Stimulated activated CD4-positive, alpha-beta T cell treated with anti-CD3 and anti-CD28 coated beads, Interleukin-15, amount 100 ng/mL, for 1 hour (primary cell): ENCODE measurements at places on chromosomes 6 and 20.

DNA sequence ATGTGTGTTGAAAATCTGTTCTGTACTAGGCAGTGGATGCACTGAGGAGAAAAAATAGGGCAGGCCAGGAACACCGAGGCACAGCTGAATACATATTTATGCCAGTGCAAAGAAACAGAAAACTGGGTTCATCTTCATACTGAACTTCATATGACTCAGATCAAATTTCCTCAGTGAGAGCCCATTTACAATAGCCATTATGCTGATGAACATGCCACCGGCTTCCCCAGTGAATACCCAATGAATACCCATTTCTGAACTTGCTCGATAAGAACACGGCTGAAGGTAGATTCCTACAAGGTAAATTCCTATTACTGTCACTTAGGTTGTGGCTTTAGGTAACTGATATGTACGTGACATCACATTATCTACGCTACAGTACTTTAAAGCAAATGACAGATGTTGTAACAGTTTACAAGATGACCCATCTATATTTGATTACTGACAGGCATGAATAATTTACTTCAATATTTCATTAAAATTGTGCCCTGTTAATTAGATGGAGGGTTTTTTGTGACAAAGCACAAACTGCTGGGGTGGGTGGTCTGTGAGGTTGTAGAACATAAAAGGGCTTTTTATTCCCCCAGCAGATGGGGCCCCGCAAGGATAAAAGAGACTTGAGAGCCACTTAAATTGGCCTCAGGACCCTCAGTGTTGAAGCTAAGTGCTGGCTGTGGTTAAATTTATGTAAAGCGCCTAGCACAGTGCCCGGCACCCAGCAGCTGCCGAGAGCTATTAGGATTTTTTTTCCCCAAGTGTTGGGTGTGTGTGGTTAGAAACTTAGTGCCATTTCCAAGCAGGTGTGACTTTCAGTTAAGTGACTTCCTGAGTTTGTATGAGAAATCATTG is 264.5 kb downstream of the CD83 start:
- no peak for DNase-seq

GRCh38 chr6:44285552-44286284 is 15.5 kb downstream of the TMEM151B start:
- no peak for DNase-seq

GRCh38 chr6:35084041-35084491 is 57.1 kb downstream of the TCP11 start:
- DNase-seq, result no peak

DNA sequence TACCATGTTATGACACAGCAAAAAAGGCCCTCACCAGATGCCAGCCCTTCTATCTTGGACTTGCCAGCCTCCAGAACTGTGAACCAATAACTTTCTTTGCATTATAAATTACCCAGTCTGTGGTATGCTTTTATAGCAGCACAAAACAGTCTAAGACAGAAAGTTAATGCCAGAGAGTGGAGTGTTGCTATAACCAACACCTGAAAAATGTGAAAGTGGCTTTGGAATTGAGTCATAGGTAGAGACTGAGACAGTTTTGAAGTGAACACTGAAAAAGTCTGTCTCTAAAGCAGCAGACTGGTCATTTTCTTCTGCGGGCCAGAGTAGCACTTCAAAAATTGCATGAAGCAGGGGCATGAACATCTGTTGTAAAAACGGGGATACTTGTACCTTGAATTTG is 28.0 kb upstream of the ASIP start:
- no peak for DNase-seq

GRCh38 chr6:44339763-44340625 is 2.5 kb upstream of the SPATS1 start:
- DNase-seq, result no peak

- no peak for DNase-seq
Observed at GRCh38 chr6:34657037-34657306, 39.6 kb downstream of the ILRUN start.

GRCh38 chr6:80460257-80460865 is 353.9 kb downstream of the BCKDHB start:
- no peak for DNase-seq

- no peak for DNase-seq
Observed at GRCh38 chr6:133764008-133764753, 124.7 kb upstream of the TCF21 start.

DNA sequence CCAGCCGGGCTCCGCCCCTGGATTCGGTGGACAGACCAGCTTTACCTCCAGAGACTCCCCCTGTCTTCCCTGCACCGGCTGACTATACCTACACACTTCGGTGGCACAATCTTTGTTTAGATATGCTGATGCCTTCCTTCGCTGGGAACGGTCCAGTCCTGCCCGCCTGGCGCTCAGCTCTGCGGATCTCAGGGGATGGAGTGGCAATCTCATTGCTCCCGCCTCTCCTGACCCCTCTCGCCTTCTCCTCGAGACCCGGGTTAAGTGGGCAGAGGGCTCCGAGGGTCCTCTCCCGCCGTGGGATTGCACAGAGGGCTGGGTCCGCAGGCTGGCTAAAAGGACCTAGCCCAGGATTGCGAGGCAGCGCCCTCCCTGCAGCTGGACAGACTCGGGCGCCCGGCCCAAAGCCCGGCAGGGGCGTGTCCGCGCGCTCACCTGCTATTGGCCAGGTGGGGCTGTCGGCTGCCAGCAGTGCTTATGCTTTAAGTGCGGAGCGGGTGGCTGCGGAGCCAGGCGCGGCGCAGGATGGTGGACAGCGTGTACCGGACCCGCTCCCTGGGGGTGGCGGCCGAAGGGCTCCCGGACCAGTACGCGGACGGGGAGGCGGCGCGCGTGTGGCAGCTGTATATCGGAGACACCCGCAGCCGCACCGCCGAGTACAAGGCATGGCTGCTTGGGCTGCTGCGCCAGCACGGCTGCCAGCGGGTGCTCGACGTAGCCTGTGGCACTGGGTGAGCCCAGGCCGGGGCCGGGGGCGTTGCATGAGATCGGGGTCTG is at the start of gene GNMT:
Gene GNMT, plus strand, starts transcription at position 512 of the 777 bp plus-strand sequence. Its CDS starts 14 bp downstream, at position 526.
- DNase-seq, result no peak

DNA sequence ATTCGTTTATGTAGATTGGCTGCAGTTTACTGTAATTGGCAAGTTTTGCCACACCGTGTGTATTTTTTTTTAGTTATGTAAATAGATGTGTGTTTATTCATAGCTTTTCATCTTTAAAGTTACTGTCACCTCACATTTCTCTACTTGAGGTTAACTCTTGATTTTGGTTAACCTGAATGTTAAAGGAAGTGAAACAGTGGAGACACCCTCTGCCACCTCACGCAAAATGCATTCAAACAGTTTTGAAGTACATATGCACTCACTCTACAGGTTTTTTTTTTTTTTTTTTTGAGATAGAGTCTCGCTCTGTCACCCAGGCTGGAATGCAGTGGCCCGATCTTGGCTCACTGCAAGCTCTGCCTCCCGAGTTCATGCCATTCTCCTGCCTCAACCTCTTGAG is 17.7 kb downstream of the OR2A4 start:
- DNase-seq, result no peak

DNA sequence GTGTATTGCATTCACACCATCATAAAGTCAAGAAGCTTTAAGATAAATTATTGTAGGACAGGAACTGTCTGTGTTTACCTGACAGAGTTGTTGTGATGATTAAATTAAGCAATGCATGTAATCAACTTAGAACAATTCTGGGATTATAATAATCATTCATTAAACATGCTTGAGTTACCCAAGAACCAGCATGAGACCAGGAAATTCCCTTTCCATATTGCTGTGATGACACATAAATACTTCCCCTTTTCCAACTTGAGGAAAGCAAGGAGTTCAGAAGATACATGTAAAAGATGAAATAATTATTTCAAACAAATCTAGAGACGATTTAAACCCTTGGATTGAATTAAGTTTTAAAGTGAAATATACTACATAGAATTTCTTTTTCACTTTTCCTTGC is 404.4 kb downstream of the GJA1 start:
- no peak for DNase-seq

GRCh38 chr6:15952231-15953151 is 176.4 kb upstream of the MYLIP start:
- no peak for DNase-seq

DNA sequence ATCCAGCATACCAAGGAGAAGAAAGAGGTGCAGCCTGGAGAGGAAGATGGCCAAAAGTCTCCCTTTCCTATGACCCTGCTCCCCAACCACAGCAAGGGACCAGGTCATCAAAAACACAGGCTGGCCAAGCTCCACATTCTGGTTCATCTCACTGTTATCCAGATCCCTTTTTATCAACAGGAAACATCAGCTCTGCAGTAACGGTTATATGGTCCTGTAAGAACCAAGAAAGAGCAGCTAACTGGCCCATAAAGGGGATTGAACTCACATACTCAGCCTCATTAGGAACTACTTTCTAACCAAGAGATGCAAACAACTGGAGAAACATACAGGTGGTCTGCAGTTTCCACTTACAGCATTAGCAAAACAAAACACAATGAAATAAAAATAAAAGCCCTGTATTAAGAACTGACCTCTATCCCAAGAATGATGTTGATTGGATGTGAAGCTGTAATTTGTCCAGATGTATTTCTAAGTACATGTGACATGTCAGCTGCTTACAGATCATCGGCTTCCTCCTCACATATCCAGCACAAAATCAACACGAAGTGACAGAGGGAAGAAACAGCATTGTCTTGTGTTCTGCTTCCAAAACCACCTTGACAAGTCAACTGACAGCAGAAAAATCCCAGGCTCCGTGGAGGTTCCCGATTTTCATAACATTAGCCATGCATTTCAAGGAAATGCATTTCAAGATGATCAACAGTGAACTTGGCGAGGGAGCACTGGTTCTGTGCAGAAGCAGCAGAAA is 557.2 kb upstream of the AGPAT4 start:
- DNase-seq, result no peak

GRCh38 chr6:142300758-142301650 is 803 bp upstream of the ADGRG6 start:
- DNase-seq, result no peak

GRCh38 chr6:38957426-38957825 is 91.2 kb upstream of the GLP1R start:
- no peak for DNase-seq

DNA sequence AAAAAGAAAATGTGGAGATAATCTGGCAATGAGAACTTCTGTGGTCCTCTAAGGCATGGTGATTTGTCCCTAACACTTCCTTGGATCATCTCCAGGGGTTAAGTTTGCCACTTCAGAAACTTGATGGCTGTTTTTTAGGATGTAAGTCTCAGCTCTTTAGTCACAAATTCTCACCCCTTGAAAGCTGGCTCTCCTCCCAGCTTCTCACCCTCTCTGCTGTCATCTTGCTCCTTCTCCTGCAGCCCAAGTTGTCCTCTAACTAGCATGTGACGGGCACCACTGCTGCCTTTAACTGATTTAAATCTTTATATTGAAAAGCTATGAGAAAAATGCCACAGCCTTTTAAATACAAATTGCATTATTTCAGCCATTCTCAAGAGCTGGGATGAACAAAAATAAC is 107.8 kb downstream of the MAP3K5 start:
- no peak for DNase-seq

DNA sequence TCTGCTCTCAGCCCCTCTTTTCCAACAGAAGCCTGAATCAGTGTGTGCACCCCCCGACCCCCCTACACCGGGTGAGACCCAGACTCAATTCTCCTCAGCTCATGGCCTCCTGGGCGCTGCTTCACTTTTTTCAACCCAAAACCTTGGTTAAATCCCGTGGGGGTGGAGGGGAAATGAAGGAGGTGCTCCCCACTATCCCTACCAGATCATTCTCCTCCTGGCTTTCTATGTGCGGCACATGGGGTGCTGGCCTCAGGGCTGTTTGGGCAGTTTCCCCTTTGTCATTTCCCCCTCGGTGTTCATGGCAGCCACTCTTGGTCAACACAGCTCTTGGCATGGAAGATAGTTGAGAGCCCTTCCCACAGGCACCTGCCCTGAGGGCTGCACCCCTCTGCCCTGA is 4.6 kb downstream of the CST4 start:
- DNase-seq, result no peak

DNA sequence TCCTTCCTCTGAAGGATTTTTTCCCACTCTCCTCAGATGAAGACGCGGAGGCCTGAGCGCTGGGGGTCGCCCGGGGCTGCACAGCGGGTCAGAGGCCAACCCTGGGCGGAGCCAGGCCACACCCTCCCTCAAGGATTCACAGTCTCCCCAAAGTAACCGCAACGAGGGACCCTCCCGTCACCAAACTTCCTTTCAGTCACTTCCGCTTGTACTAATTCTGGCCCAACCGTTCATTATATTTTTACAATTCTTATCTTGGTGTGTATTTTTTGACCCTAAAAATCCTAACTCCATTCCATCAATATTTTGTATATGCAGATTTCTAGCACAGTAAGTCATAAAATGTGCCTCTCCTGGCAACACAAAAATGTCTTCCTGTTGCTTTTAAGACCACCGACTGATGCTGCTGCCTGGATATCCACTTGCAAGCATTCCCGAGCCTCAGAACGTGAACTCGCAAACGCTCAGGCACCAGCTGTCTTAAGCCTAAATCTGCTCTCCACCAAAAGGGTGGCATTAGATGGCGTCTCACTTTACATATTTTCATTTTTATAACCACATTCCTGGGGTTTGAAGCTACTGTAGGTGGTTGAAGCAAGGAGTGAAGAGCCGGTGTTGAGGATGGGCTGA is 128.0 kb downstream of the DLL1 start:
- no peak for DNase-seq

DNA sequence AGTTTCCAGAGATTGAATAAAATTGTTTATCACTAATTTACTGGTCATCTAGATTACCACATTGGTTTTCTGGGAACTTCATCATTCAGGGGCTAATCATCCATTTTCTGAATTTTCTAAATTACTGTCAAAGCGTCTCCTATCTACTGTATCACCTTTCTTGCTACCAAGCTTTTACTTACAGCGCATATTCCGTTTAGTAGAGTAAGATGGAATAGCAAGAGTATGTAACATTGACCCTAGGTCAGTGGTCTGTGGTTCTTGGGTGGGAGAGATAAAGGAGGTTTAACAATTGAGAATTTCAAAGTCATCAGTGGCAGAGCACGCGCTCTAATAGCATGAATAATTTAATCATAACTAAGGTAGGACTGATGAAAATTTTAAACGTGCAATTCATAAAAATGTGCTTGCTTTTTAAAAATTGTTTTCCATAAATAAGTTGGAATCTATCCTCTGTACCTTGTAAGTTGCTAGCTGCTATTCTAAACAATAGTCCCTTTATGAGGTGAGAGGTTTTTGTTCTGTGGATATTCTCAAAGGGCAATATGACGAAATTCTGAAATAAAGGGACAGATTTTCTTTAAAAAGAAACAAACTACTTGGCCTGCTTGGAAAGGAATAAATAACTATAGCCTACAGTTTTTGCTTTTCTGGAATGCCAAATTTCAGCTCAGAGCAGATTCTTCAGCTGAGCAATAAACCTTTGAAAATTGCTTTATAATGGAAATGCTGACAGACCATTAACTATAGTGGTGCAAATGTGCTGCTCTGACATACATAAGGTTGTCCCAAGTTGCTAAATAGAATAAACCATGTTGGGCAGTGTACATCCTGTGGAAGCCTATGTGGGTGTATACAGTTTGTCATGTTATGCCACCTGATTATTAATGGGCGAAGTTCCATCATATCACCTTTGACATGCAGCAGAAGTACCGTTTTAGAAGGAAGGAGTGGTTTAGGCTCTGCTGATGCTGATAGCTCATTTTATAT is 84.1 kb downstream of the ZFAND3 start:
- no peak for DNase-seq

DNA sequence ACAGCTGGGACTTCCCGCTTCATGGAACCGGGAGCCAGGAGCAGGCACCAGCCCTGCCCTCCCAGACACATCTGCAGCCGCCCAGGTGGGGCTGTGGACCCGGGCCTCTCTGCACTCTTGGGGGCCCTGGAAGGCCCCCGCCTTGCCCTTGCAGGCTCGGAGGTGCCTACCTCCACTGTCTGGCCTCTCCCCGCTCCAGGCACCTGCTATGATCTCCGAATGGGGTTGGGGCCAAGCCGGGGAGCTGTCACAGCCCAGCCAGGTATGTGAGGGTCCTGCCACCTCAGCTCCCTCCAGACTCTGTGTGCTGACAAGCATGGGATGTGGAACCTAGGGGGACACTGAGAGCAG is 54.0 kb downstream of the GMDS start:
- no peak for DNase-seq
